Right cardiac atrium (tissue), 5 donors: ENCODE measurements at places on chromosomes 5 and 9. TPM values are rescaled to one million over a fixed set of nuclear protein-coding genes. Genes with fewer than 3 reads are reported as not detected.

The ROR2 gene
- 38.9 TPM for total RNA-seq

The NSD1 gene
- total RNA-seq: 44.1 TPM

The DMRT3 gene
- not detected for total RNA-seq

The GNAQ gene
- total RNA-seq: 17.5 TPM

The ECM2 gene
- 11.1 TPM for total RNA-seq

The DCANP1 gene
- not detected for total RNA-seq

The ZNF462 gene
- total RNA-seq: 32.9 TPM

The C1QTNF3 gene
- total RNA-seq: 3.3 TPM

The FIBCD1 gene
- 2.2 TPM for total RNA-seq

- DNase-seq: no peak
These were observed 31.1 kb upstream of the STXBP1 start for GRCh38 chr9:127580879-127581475.

GRCh38 chr5:172716796-172717313, 54.1 kb downstream of the DUSP1 start:
- DNase-seq: peak; percentile 93

- DNase-seq: no peak
These were observed 1.3 kb downstream of the PSAT1 start for GRCh38 chr9:78298046-78298765.

GRCh38 chr5:142316051-142316450, 8.8 kb downstream of the SPRY4 start:
- DNase-seq: no peak

DNA sequence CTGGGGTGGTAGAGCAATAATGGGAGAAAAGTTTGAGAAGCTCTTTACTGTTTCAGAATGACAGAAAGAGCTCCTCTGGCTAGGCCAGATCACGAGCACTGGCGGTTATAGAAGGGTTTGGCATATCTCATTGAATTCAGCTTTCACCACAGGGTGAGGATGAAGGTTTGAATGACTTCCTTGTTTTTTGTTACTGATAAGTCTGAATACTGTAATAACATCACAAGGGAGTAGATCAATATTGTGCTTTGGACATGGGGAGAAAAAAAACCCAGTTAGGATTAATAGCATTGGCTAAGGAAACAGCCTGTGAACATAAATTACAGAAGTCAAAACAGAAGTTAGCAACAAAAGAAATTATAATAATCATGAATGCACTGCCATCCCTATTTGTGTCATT, 9.4 kb downstream of the PHAX start:
- no peak for DNase-seq

GRCh38 chr9:90112788-90113187, 508.0 kb downstream of the GADD45G start:
- no peak for DNase-seq

GRCh38 chr5:159827861-159828260, 88.4 kb upstream of the ADRA1B start:
- DNase-seq: no peak

DNA sequence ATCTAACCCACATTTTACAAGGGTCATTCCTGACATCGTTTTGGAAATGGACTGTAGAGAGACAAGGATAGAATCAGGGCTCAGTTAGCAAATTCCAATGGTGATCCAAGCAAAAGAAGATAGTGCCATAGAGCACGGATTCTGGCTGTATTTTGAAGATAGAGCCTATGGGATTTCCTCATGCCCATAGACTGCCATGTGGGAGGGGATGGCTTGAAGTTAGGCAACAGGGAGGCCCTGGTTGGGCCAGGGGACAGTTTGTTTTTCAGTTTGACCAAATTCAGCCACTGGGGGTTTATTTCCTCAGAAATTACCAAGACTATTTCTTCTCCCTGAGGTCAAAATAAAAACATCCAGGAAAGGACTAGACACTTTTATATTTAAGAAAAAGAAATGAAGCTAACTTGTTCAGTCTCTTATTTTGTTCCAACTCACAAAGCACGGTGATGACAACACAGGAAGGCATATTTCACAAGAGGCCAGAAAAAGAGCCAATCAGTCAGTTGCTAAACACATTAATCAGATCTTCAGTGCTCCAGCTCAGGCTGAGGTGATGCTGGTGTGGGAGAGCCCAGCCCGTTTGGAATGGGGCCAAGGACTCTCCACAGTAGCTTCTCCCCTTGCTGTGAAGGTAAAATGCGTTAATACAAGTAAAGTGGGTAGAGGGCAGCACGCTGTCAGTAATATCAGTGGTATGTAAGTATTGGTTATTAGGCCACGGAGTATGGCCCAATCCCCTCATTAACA, 4.4 kb upstream of the DCTN4 start:
- DNase-seq: peak; percentile 80

GRCh38 chr5:42495914-42496313, 72.7 kb downstream of the GHR start:
- no peak for DNase-seq

GRCh38 chr5:65327582-65327981, 154.1 kb downstream of the ADAMTS6 start:
- DNase-seq: no peak

DNA sequence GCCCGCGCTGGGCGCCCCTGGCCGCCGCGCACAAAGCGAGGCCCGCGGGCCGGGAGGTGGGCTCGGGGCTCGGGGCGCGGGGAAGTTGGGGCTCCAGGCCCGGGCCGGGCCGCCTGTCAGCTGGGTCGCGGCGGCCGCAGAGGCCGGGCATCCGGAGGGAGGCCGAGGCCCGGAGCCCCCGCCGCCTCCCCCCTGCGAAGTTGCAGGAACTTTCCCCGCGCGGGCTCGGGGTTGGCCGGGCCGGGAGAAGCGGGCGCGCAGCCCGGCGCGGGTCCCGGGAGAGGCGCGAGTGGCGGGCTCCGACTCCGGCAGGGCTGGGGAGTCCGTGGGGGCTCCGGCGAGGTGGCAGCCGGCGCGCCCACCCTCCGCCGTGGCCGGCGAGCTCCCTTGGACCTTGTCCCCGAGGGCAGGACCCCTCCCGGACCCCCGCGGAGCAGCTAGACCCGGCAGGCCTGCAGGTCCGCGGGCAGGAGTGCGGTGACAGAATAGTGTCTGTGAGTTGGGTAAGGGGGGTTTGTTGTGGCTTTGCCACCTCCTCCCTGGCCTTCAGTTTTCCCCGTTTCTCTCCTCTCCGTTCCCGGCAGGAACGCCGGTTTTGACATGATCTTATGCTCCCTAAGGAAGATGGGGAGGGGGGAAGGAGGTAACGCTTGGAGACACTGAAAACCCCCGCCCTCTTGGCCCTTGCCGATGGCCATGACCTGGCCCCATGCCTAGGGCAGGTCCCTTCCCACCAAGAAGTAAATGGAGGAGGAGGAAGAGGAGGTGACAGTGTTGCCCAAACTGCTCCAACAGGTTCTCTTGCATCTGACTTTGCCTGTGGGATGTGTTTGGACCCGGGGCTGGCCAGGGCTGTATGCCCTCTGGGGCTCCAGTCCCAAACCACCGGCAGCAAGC, 942 bp downstream of the PHF2 start:
- peak; percentile 83 for DNase-seq

DNA sequence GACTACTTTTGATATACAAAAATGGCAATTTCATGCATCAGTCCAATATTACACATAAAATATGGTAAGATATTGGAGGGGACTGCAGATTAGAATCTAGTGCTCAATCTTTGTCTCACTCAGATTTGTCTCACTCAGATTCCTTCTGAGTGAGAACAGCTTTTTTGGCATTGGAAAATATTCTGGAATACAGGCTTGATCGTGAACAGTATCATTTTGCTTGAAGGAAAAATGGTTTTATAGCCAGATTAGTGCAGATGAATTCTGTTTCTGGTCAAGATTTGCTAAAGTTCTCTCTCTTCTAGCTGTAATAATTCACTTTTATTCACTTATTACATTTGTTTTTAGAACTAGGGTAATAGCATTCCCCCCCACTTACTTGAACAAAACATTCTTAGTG, 51.2 kb downstream of the MAN2A1 start:
- no peak for DNase-seq
